Upper lobe of right lung (tissue), 1 donor: ENCODE measurements at places on chromosomes 7 and 10. TPM values are rescaled to one million over a fixed set of nuclear protein-coding genes. Genes with fewer than 3 reads are reported as not detected.
A peak's percentile ranks its signal among the peaks of the same experiment; 100 is the strongest.

- DNase-seq, result no peak
- H3K36me3 ChIP-seq, result no peaks in the 10 kb centered on the region
- peaks cover 43% of the 10 kb centered on the region for H3K4me1 ChIP-seq
- H3K27me3 ChIP-seq, result no peaks in the 10 kb centered on the region
Measured at GRCh38 chr10:95477175-95477520, 84.0 kb downstream of the SORBS1 start.

DNA sequence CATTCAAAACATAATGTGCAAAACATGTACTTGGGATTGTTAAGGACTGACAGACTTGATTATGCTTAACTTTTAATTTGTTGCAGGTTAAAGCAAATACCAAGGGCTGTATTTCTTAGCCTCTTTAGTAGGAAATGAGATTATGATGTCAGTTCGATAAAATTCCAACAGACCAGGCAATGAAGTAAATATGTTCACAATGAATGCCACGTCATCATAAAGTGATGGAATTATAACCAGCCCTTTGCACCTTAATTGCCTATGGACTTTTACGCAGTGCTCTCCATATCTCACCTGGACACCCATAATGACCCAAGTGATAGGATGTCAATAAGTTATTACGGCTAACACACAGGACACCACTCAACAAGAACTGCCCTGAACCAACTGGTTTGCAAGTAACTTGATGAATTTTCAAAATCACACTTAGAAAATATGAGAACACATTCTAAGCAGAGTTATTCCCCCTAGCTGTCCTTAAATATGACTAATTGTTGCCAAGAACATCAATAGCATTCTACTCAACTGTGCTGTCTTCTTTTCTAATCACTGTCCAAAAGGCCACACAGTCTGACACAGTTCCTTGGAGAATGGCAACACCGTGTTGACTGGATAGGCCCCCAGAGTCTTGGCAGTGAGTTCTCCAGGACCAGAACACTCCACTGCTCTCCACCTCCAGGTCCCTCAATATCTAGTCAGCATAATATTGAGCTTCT, 115.0 kb downstream of the CHCHD3 start:
- H3K36me3 ChIP-seq, result no peaks in the 10 kb centered on the region
- no peaks in the 10 kb centered on the region for H3K4me1 ChIP-seq
- no peaks in the 10 kb centered on the region for H3K27me3 ChIP-seq

- DNase-seq, result peak; percentile 38
- no peak overlapping the region for H3K27ac ChIP-seq
- no peaks in the 10 kb centered on the region for H3K4me1 ChIP-seq
- no peaks in the 10 kb centered on the region for H3K36me3 ChIP-seq
- H3K27me3 ChIP-seq, result no peaks in the 10 kb centered on the region
Measured at GRCh38 chr10:103513380-103514060, 20.0 kb downstream of the NEURL1 start.

DNA sequence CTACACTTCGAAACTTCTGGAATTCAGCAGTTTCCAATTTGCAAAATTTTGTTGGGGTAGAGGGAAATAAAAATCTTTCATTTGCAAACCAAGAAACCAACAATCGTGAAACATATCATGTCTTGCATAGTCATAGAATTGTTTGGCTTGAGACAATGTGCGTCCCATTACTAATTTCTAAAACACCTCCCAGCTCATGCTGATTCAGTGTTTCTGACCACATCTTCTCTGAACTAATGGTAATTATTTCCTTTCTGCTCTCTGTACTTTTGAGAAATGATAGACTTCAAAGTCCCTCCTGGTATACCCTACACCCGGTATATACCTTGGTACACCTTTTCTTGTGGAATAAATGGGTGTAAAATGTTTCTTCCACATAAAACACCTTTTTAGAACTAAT, 41.8 kb upstream of the TSPAN13 start:
- no peak overlapping the region for H3K4me3 ChIP-seq
- H3K4me1 ChIP-seq, result no peaks in the 10 kb centered on the region
- DNase-seq, result no peak
- H3K36me3 ChIP-seq, result no peaks in the 10 kb centered on the region

DNA sequence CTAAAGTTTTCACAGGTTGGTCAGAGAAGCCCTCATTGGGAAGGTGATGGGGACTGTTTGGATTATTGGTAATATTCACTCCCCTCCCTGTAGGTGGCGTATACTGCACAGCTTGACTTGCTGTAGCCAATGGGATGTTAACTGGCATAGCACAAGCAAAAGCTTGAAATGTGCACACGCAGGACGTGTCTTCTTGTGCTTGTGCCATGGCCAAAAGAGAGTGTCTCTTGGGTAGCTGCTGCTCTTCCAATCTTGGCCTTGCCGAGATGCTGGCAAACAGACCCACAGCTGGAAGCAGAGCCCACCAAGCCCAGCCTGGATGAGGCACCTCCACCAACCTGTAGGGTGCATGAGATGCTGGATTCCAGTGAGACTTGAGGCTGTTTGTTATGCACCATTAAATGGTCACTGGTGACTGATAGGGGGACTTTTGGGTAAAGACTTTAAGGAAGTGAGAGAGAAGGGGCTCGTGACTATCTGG, 266.0 kb downstream of the GRID1 start:
- no peaks in the 10 kb centered on the region for H3K4me1 ChIP-seq
- no peak overlapping the region for H3K4me3 ChIP-seq
- H3K27ac ChIP-seq, result no peak overlapping the region
- no peaks in the 10 kb centered on the region for H3K27me3 ChIP-seq
- no peaks in the 10 kb centered on the region for H3K36me3 ChIP-seq

GRCh38 chr7:112759905-112760304, 30.3 kb downstream of the TMEM168 start:
- no peak for DNase-seq
- no peak overlapping the region for H3K4me3 ChIP-seq
- H3K36me3 ChIP-seq, result no peaks in the 10 kb centered on the region
- H3K27me3 ChIP-seq, result no peaks in the 10 kb centered on the region

GRCh38 chr10:78470267-78471103, 436.8 kb downstream of the RPS24 start:
- no peak for DNase-seq
- H3K4me1 ChIP-seq, result no peaks in the 10 kb centered on the region
- H3K27ac ChIP-seq, result no peak overlapping the region
- peaks cover 2% of the 10 kb centered on the region for H3K27me3 ChIP-seq
- no peaks in the 10 kb centered on the region for H3K36me3 ChIP-seq

GRCh38 chr10:123142701-123143161, 5.2 kb upstream of the HMX2 start:
- H3K27me3 ChIP-seq, result peaks cover 100% of the 10 kb centered on the region
- H3K4me3 ChIP-seq, result no peak overlapping the region
- H3K27ac ChIP-seq, result no peak overlapping the region
- no peak for DNase-seq
- no peaks in the 10 kb centered on the region for H3K36me3 ChIP-seq

DNA sequence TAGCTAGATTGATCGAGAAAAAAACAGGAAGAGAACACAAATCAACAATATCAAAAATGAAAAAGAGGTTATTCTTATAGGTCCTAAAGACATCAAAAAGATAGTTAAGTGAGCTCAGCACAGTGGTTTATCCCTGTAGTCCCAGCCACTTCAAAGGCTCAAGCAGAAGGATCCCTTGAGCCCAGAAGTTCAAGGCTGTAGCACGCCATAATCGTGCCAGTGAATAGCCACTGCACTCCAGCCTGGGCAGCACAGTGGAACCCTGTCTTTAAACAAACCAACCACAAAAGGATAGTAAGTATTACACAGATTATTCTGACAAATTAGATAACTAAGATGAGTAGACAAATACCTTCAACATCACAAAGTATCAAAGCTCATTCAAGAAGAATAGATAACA, 83.2 kb downstream of the HBP1 start:
- no peak overlapping the region for H3K27ac ChIP-seq
- H3K4me1 ChIP-seq, result no peaks in the 10 kb centered on the region
- no peak for DNase-seq
- peaks cover 6% of the 10 kb centered on the region for H3K36me3 ChIP-seq
- no peak overlapping the region for H3K4me3 ChIP-seq

DNA sequence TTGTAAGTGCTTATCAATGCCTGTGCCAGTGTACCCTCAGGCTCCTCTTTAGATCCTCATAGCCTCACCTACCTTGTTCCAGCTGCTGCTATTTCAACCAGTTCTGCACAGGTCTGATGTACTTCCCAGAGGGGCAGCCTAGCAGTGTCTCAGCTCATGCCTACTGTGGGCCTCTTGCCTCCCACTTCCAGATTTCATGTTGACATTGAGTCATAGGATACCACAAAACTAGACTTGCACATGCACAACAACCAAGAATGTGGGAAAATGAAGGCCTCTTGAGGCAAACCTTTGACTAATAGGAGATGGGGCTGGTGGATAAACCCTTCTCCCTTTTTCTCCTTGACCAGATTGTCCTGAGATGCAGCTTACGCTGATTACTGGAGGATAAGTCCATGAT, 31.0 kb downstream of the PON3 start:
- H3K27ac ChIP-seq, result no peak overlapping the region
- H3K4me1 ChIP-seq, result no peaks in the 10 kb centered on the region
- DNase-seq, result no peak

DNA sequence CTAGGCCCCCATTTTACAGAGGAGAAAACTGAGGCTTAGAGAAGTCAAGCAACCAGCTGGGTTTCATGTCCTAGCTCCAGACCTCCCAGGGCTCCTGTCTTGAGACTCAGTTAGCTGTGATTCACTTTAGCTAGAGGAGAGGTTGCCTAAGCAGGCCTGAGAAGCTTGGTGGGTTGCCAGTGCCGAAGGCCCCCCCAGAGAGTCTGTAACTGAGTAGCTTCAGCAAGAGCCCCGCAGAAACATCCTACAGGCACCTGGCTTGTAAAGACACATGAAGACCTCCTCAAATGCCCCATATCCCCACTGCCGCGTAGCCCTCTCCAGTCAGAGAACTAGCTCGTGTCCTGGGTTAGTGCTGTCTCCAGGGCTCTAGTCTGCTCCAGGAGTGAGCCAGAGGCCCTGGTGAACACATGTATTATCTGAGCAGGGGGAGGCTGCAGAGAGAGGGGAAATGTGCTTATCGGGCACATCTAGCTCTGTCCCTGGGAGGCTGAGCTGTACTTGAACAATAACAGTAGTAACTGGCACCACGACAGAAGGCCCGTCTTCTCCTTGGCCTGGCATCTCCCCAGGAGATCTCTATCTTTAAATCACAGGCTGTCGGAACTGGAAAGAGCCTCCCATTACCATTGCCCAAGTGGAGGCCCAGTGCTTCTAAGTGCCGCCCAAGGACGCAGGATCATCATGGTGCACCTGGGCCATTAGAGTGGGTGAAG, 28.9 kb downstream of the UNC5B start:
- no peaks in the 10 kb centered on the region for H3K27me3 ChIP-seq
- no peak for DNase-seq

- DNase-seq, result no peak
- no peak overlapping the region for H3K27ac ChIP-seq
- H3K4me1 ChIP-seq, result no peaks in the 10 kb centered on the region
Measured at GRCh38 chr10:18231480-18231879, 91.3 kb downstream of the CACNB2 start.

Gene IGF2BP3
- total RNA-seq, result 3.3 TPM

Gene RARRES2
- total RNA-seq, result 259 TPM

Gene YWHAG
- total RNA-seq, result 102 TPM

Gene CUX1
- total RNA-seq, result 132 TPM
